ENCODE measurements at places on chromosomes 2 and 18. TPM values are rescaled to one million over a fixed set of nuclear protein-coding genes. Genes with fewer than 3 reads are reported as not detected.

GRCh38 chr2:151029406-151030157, 232.1 kb downstream of the RBM43 start:
- no peak for DNase-seq

DNA sequence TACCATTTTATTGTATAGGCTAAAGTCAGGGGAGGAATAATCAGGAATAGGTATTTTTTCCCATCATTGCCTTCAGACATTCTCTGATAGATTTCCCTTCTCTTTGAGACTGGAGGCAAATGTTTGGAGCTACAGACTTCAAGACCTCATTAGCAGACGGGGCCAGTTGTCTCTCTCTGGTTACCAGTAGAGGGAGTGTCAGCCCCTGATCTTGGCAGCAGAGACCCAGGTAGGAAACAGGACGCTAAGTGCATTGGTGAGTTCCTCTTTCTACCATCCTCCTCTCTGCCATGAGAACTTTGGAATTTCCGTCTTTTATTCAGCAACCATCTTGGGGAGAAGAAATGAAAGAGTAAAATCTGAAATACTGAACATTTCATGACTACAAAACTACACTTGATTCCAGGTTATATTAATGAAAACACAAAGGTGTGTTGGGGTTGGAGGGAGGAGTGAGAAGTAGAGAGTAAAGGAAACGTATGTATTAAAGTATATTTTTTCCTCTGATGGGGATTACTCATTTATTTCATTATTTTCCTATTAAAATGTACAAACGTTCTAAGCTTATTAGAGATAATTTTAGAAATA, 186.2 kb upstream of the GCFC2 start:
- no peak for DNase-seq

DNA sequence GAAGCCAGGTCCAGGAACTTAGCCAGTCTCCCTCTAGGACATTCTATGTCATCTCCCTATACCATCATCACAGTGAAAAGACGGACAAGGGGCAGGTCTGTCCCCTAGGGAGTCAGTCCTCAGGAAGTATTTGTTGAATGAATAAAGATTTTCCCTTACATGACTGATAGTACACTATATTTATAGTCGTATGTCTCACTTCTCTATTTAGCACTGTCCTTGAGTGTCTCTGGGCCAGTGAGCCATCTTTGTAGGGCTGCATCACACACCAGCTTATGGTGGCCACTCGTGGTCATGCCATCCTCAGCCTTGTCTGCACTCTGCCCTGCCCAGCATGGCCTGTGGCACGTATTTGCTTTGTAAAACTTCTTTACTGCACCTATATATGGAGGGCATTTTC, 25.8 kb downstream of the PTPN18 start:
- DNase-seq = no peak

DNA sequence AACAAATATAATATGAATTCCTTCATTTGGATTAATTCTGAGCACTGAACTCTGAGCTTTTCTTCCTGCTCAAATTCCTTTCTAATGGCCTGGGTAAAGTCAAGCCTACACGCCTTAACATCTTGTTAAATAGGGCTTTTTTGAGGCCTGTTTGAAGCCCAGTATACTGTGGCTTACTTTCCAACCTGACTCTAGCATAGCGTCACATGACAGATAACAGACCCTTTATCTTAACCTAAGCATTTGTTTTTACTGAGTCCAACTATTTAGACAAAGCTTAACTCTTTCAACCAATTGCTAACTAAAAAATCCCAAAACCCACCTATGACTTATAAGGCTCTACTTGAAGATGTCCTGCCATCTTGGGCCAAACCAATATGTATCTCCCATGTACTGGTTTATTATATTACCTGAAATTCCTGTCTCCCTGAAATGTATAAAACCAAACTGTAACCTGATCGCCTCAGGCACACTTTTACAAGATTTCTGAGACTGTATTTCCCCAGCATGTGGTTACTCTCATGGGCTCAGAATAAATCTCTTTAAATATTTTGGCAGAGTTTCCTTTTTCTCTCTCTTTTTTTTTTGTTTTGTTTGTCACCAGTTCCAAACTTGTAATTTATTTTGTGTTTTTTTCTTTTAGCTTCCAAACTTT, 271.1 kb upstream of the VWC2L start:
- DNase-seq = no peak

DNA sequence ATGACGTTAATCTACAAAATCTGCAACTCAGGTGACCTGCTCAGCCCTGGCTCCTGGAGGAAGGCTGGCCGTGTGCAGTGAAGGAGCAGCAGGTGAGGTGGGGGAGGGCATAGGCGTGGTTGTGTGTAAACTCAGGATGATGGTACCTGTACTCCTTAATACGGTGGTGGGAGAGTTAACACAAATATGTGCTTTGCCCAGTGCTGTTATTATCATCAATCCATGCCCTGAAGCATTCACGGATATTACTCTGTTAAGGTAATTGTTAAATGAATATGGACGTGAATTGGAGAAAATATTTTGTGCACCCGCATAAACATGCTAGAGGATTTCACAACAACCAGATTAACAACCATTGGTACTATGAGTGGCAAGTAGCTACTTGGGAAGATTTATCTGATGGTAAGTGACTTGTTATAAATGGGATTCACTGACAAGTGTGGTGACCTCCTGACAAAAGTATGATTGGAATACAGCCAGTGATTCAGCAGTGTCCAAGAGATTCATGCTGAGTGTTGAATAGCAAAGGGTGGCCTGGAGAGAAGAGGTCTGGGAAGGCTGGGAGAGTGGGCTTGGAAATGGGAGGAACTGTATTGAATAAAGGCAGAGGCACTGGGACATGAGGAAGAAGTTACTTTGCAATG, 194.1 kb downstream of the TPGS2 start:
- no peak for DNase-seq

GRCh38 chr18:13220361-13220991, 1.9 kb downstream of the LDLRAD4 start:
- no peak for DNase-seq

DNA sequence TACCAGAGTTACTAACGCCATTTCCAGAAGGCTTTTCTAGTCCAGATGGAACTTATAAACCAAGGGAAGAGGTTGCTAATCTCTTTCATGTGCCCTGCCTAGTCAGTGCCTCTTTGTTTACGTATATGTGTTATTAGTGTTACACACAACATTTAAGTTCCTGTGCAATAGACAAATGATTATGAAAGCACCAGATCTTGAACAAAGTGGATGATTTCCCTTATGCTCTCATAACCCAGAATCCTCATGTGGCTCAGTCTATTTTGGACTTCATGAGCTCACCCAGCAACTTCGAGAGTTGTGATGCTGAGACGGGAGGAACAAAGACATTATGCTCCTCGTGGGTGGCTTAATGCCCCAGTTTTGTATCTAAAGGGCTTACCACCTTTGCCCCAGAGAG, 214.4 kb upstream of the SP5 start:
- DNase-seq = no peak

TMEFF2 gene
- total RNA-seq = 4.8 TPM

All from ureter (tissue), 1 donor.